NCI-H146 (cell line): ENCODE measurements at places on chromosomes 2 and 18.
A peak's percentile ranks its signal among the peaks of the same experiment; 100 is the strongest.

DNA sequence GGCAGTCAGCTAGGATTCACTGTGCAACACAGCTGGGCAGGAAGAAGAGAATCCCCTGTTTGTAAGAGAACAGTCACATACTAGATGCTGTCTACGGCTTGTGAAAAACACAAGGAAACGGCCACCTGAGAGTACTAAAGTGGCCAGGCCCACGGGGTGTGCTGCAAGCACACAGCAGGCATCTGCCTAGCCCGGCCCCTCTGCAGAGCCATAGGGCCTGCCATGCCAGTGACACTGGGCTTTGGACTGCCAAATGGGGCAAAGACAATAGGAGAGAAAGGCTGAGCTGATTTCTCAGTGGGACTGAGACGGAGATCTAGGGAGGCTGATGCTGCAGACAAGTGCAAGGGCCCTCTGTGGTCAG lies 10.3 kb downstream of the TUBB6 start:
- no peak for DNase-seq

DNA sequence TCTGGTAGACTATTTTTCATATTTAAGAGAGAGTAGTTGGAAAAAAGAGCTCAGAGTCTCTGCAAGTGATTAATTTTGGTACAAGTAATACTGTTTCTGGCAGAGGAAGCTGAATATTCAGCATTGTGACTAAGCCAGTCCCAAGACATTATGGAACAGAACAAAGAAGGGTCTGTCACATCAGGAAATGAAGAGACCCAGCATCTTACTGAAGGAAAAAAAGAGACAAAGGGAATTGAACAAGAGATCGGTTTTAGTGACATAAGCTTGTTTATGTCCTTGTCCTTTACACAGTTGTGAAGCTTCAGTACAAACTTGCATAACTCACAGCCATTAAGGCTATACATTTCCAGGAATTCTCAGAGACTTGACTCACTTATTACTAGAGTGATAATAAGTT lies 568.5 kb upstream of the SLC8A1 start:
- DNase-seq = no peak

DNA sequence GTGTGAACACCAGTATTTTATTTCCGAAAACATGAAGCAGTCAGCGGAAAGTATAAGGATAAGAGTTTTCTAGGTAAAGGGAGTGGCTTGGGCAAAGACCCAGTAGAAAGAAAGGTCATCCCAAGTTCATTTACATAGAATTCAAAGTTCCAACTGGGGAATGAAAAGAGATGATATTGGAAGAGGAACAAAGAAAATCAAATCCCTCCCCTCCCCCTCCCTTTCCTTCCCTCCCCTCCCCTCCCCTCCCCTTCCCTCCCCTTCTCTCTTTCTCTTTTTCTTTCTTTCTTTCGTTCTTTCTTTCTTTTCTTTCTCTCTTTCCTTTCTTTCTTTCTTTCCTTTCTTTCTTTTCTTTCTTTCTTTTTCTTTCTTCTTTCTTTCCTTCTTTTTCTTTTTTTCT lies 675.7 kb upstream of the NRXN1 start:
- no peak for DNase-seq

DNA sequence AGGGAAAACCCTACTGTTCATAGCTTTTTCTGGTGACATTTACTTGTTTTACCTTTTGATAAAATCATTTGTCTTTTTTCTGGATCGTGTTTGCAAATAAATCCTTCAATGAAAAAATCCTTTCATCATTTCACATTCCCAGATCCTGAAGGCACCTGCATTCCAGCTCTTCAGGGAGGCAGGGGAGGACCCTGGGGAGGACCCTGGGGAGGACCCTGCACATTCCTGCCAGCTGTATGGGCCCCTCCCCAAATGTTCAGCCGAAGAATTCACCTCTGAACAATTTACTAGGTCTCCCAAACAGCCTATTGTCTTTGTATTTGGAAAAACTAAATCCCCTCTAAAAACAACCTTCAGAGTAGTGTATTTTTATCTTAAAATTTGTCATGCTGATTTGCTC lies 558.4 kb upstream of the ID2 start:
- no peak for DNase-seq

DNA sequence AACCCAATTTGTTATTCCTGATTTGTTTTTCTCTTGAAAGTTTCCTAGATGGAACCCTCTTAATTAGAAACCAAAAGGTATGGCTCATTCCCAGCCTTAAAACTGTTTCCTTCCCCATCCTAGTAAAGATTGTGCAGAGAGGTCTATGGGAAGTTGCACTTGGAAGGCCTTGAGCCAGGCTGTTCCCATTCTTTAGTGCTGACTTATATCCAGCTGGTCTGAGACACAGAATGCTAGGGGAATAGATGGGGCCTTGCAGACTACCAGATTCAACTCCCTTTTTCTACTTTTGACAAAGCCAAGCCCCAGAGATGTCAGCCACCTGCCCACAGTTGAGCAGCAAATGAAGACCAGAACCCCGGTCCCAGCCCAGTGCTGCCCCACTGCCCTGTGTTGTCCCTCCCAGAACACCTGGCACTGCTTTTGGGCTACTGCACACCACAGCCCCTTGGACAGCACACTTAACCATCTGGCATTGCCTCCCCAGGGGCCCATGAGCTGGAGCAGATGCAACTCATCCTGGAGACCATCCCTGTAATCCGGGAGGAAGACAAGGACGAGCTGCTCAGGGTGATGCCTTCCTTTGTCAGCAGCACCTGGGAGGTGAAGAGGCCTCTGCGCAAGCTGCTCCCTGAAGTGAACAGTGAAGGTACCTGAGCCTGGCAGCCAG lies 98.2 kb downstream of the MRO start:
- DNase-seq = no peak

DNA sequence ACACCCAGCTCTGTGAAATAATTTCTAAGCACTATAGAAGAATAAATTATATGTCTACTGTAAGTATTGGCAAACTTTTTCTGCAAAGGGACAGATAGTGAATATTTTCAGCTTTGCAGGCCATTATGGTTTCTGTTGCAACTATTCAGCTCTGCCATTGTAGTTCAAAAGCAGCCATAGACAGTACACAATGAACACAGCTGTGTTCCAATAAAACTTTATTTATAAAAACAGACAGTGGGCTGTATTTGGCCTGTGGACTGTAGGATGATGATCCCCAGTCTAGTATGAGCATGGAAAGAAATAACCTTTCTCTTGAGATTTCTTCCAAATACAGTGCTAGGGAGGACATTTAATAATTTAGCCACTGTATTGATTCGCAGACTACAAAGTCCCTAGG lies 35.2 kb upstream of the THOC1 start:
- no peak for DNase-seq

DNA sequence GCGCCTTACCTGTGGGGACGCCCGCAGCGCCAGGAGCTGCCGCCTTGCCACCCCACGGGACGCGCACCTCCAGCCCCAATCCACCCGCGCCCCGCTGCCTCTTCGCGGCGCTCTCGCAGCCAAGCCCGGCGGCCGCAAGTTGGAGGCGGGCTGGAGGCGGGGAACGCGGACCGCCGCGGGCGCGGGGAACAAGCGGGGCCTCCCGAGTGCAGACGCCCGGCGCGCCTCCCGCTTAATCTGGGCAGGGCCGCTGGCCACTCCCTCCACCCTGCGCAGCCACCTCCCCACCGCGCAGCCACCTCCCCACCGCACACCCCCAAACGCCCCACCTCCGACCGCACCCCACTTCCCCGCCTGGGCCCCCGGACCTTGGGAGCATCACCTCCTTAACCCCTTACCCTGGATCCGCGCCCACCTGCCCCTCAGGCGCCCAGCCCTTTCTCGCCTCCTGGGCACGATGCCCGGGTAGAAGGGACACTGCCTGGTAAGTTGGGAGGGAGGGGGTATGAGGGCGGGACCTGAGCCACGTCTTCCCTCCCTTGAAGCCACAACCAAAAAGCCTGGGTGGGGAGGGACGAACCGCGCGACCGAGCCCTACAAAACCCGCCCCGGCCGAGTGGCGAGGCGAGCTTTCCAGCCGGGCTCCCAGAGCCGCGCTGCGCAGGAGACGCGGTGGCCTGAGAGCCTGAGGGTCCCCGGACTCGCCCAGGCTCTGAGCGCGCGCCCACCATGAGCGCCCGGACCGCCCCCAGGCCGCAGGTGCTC lies at the start of the genes COL4A3 and COL4A4:
TSS of gene COL4A3 (plus strand) at position 627 of the 765 bp plus-strand sequence. CDS start at position 730, 103 bp downstream.
TSS of gene COL4A4 (minus strand) at position 208 of the 765 bp plus-strand sequence. CDS start 16,722 bp downstream, outside the sequence.
- DNase-seq = peak; percentile 4

GRCh38 chr18:13624563-13625237 lies 101.7 kb downstream of the FAM210A start:
- no peak for DNase-seq

DNA sequence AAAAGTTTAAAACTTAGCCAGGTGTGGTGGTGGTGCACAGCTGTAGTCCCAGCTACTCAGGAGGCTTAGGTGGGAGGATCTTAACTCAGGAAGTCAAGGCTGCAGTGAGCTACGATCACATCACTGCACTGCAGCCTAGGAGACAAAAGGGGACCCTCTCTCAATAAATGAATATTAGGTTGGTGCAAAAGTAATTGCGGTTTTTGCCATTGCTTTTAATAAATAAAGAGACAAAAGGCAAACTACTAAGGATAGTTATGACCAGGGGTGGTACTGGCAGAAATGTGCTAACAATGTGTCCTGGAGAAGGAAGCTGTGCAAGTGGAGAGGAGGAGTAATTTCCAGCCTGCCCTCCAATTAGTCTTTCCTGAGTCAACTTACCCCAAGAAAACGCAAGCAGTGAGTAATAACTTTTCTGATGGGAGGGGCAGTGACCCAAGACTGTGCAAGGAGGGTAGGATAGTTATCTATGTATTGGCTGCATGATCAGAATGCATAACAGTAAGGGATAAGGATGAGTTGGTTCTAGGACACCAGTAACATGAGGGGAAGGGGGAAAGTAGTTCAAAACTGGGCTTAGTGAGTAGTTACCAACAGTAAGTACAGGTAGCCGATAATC lies 1.5 kb downstream of the EXOC6B start:
- no peak for DNase-seq

DNA sequence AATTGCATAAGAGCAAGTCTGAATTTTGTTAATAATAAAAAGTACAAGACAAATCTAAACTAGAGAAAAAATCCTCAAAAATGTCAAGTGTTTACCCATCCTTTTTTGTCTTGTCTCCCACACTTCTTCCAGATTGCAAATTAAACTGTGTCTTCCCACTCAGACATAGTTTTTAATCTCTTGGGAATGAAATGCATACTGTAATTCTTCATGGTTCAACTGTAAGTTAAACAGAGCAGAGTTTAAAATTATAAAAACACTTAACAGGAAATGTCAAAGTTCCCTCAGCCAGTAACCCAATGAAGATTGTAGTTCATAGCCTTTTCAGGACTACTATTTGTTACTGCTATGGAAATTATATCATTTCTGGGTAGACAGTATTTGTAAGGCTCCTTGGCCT lies 171.8 kb downstream of the UBE2E3 start:
- DNase-seq = no peak

DNA sequence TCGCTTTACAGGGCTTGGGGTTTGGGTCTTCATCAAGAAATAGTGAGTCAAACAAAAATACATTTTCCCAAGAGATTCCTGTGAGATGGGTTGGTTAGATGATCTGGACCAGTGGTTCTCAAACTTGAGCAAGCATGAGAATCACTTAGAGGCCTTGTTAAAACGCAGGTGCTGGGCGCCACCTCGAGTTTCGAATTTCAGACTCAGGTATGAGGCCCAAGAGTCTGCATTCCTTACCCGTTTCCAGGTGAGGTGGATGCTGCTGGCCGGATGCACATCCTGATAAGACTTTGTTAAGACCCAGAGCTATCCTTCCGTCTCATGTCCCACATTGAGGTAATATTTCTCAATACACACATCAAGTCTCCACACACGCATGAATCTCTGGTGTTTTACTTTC lies 707.8 kb upstream of the SALL3 start:
- DNase-seq = peak; percentile 15

GRCh38 chr2:200252265-200253067 lies 54.0 kb upstream of the SPATS2L start:
- no peak for DNase-seq

DNA sequence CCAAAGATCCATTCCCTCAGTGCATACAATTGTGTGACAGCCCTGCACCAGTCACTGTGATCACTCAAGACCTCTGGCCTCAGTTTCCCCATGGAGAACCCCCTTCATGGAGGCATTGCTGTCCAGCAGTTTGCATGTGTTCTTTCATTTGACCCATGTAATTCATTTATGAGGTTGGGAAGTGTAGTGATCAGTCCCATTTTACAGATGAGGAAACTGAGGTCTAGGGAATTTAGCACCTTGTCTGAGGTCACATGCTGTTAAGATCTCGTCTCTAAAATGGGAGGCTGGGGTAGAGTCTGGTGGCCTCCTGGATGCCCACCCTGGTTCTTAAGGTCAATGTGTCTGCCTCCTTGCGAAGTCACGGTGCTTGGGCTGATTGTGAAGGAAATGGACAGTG lies 19.1 kb downstream of the LDLRAD4 start:
- no peak for DNase-seq

DNA sequence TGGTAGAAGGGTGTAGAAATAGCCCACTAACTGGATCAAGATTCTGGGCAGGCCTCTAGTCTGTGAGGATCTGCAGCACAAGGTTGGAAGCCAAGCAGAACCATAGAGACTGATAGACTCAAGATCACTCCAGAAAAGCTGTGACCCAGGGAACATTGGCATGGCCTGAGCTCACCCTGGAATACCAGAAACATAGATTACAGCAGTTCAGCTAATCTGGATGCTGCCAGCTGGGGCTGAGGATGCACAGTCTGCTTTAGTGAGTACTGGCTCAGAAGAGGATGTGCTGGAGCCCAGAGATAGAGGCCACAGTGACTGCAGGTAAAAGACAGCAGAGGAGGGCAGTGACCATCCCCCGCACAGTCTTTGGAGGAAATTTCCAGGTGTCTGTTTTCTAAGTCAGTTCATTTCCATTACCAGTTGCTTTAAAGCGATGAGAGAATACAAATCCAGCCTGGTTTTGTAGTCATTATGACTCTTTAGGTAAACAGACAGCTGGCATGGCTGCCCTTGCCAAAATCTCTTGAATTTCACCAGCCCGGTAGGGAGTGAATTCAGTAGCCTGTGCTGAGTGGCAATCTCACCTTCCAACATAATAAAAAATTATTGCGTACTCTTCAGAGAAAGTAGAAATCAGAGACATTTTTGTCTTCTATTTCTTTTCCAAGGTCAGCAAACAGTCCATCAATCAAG lies 119.2 kb downstream of the ANTXR1 start:
- DNase-seq = no peak

DNA sequence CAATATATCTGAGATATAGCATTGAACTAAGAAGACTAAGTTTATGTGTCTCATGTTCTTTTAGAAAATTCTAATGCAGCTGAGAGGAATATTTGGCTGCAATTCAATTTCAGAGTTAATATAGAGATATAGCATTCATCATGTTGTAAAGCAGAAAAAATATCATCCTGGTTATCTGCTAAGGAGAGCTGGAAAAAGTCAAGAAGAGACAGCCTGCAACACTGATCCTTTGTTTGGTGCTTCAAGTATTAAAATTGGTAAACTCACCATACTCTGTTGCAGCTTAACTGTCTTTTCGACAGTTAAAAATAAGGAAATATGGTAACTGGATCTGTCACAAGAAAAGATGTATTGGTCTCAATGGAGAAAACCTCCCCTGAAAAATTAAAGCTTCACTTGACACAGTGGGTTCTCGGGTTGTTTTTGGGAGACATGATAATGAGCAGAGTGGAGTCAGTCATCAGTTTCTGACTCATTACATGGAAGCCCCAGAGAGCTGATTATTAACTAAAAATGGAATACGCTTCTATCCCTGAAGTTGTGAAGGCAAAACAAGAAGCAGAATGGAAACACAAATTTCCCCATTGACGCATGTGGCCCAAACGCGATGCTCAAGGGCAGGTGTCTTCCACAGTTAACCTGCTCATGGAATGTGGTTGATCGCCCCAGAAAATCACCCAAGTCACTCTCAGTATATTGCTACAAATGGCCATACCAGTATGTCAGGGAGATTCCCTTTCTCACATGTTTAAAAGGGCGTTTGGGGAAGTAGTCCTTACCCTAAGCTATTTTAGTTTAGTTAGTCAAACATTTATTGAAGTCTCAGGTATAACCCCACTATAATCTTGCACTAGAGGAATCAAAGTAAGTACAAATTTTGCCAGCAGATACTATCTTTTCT lies 8.2 kb downstream of the BCL2 start:
- no peak for DNase-seq
